ENCODE measurements at places on chromosomes 1 and 21. TPM values are rescaled to one million over a fixed set of nuclear protein-coding genes. Genes with fewer than 3 reads are reported as not detected.

NKAIN1 gene
- total RNA-seq, result 0.05 TPM

GSTM5 gene
- total RNA-seq, result not detected

RBM11 gene
- total RNA-seq, result not detected

TNFSF4 gene
- total RNA-seq, result 4.3 TPM

TLCD4 gene
- total RNA-seq, result 5.3 TPM

GBP7 gene
- total RNA-seq, result not detected

NTMT2 gene
- not detected for total RNA-seq

RASAL2 gene
- 21.3 TPM for total RNA-seq

- peak; percentile 40 for DNase-seq
Observed at GRCh38 chr1:240417317-240417716, 194.6 kb downstream of the GREM2 start.

GRCh38 chr1:116825720-116826438, 71.6 kb downstream of the CD2 start:
- DNase-seq, result peak; percentile 79

- peak; percentile 69 for DNase-seq
Observed at GRCh38 chr1:202966006-202966898, 805 bp downstream of the CYB5R1 start.

DNA sequence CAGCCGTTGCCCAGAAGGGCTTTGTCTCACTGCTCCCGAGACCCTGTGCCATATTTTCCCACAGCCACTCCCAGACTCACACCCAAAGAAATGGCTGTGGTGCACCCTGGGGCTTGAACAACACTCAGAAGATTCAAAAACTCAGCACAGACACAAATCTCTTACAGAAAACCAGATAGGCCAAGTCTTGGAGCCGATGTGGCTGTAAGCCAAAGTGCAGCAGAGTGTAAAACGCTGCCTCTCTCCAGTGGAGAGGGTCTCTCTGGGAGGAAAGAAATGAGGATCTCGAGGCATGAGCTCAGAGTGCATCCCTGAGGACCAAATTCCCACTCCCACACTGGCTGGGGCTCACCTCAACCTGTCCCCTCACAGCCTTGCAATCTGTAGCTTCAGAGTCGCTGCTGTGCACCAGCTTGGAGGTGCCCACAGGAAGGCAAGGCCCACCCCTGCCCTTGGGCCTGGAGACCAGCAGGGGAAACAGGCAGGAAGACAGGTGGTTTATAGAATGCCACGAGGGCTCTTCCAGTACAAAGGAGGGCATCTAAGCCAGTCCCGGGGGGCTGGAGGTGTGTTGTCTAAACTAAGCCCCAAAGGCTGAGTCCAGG, 171.3 kb upstream of the AJAP1 start:
- no peak for DNase-seq

DNA sequence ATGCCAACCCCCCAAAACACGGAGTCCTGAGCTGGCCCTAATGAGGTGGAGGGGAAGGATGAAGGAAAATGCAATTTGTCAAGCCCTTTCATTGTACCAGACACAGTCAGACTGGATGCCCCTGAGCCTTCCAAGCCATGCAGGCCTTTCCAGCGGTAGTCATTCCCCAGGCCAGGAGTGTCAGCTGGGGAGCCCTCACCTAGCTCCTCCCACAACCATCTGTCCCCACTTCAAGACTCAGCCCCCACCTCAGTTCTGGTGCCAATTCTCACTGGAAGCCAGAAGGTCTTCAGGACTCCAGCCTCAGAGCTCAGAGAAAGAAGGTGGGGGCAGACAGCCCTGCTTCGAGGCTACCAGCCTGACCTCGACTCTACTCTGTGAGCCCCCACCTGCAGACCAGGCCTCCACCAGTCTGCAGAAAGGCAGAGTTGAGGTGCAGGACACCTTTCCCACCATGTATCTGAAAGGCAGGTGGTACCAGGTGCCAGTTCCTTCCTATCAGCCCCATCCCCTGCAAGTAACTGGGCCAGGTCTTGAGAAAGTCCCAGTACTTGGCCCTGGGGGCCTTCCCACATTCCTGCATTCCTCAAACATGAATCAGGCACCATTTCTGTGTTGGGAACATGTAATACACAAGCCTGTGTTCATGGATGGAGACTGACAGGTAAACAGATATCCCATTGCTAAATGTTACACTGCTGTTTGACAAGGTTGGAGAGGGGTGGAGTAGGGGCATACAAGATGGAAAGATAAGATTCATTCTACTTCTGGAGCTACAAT, 180.6 kb upstream of the EDN2 start:
- no peak for DNase-seq

DNA sequence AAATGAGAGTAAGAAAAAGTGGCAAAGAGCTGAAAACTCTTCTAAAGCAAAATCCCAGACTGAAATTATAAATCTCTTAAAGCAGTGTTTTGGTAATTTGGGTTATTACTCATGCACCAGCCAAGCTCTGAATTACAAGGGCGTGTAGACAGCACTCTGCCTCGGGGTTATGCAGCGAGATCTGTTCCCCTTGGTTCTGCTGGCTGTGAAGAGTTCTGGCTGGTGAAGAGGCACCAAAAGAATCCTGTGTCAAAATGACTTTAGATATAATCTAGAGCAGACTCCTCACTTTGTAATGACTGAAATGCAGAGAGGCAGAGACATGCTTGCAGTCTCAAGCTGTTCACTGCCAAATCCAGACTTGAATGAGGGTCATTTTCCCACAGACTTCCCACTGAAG, 461.8 kb upstream of the CXADR start:
- DNase-seq, result no peak

DNA sequence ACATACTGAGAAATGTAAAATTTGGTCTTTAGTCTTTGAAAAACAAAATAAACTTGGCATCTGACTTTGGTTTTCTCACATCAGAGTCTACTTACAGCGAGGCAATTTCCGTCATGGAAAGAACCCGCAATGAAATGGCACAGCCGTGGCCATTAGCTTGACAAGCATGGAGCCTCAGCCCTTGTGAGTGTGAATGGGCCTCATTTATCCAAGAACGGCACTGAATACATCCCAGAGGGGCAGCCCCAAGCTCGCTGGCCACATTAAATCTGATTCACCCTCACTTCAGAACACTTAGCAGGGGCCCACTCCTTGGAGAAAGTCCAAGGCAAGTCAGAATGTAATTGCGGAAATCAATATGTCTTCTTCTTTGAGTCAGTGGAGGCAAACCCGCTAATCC, 64.8 kb downstream of the ERG start:
- DNase-seq, result no peak

DNA sequence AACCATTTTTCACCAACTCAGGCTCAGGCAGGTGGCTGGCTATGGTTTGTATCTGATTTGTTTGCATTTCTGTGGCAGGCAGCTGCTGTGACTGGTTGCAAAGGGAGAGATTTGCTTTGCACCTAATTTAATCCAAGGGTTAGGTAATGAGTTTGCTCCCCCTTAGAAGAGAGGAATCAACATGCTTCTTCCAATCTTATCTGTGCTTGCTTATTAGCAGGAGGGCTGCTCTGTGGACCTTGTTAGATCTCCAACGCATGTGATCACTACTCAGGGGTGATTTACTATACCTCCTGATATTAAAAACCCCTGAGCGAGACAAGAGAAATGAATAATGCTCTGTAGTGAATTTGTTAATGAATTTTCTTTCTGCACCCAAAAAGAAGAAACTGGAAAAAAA, 20.5 kb downstream of the OLFML3 start:
- no peak for DNase-seq

GRCh38 chr1:17851056-17851455, 95.9 kb downstream of the ACTL8 start:
- no peak for DNase-seq

DNA sequence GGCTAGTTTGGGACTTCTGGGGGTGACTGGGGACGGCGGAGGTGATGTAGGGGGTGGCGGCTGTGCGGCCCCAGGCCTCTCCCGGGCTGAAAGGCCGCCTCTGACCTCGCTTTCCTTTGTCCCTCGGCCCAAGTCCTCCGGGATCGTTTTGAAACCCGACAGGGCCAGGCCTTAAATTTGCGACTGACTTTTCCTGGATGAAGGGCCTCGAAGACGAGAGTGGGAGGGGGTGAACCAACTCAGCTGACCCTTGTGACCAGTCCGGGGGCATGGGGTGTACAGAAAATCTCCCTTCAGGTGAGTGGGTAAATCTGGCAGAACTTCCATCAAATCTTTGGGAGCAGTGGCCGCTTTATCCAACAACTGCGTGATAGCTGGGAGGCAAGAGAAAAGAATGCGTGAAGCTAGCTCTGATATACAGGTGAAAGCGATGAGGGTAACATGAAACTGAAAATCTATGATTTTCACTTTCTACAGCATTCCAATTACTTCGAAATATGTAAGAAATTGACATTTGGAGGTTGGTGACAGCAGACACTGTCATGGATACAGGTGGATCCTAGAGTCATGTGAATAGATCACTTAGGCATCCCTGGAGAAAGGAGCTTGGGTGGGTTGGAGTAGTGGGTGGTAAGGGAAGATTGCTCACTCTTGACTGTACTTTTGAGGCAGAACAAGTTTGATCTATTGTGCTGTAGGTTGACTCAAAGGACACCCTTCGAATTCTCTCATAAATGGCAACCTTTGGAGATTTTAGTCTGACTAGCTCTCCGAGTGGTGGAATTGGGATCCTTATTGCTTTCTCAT, 885 bp downstream of the AHCYL1 start:
- DNase-seq, result peak; percentile 22

DNA sequence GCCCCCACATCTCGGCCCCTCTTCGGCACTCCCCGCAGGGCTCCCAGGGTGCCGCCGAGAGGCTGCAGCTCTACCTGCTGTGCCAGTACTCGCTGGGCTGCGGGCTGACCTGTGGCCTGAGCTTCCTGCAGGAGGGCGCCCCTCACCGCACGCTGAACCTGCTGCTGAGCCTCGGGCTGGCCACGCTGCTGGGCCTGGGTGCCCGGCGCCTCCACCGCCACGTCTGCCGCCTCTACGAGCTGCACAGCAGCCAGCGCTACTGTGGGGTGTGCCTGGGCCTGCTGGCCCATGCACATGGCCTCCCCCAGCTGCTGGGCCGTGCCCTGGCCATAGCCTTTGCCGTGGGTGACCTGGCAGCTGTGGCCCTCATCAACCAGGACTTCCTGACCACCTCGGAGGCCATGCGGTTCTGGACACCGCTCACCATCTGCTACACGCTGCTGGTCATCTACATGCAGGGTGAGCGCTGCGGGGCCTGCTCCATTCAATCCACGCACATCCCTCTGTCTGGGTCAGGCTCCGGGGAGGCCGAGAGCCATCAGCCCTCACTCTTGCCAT, 1.9 kb downstream of the TMEM82 start:
- DNase-seq, result peak; percentile 68
